NCI-H1417 (cell line): ENCODE measurements at places on chromosomes 13 and 19.

GRCh38 chr19:18655173-18655844 lies 18.5 kb downstream of the KLHL26 start:
- no peak for DNase-seq

DNA sequence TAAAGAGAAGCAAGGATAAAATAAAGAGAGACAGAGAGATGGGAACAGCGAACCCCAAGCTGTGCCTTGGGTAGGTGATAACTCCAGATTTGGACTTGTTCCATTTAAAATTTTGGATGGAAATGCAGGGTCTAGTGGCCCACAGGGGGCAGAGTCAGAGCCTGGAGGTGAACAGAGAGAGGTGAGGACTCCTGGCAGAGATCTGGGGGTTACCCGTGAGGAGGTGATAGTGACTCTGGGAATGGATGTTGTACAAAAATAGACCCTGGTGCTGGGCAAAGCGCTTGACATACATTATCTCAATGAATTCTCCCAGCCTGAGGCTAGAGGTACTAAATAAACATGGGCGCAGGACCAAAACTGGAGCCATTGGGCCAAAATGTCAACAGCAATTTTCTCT lies 14.3 kb upstream of the DHRS12 start:
- no peak for DNase-seq

DNA sequence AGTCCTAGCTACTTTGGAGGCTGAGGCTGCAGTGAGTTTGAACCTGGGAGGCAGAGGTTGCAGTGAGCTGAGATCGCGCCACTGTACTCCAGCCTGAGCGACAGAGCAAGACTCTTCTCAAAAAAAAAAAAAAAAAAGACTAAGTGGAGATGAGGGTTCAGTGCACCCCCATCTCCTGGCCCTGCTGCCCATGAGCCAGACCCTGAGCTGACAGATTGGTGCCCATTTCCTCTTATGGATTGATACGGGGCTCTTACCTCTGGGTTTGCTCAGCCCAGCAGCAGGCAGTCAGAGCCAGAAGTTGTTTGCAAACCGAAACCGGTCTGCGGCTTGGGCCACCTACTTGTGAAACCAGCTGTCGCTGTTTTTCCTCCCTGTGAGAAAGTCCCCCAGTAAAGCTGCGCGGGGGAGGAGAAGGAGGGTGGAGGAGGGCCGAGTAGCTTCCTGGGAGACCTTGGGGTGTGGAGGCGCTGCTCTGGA lies 36.9 kb downstream of the ARRDC2 start:
- DNase-seq = peak; percentile 40

- DNase-seq = no peak
These were observed 10.9 kb downstream of the SETDB2 start for GRCh38 chr13:49455007-49455398.

DNA sequence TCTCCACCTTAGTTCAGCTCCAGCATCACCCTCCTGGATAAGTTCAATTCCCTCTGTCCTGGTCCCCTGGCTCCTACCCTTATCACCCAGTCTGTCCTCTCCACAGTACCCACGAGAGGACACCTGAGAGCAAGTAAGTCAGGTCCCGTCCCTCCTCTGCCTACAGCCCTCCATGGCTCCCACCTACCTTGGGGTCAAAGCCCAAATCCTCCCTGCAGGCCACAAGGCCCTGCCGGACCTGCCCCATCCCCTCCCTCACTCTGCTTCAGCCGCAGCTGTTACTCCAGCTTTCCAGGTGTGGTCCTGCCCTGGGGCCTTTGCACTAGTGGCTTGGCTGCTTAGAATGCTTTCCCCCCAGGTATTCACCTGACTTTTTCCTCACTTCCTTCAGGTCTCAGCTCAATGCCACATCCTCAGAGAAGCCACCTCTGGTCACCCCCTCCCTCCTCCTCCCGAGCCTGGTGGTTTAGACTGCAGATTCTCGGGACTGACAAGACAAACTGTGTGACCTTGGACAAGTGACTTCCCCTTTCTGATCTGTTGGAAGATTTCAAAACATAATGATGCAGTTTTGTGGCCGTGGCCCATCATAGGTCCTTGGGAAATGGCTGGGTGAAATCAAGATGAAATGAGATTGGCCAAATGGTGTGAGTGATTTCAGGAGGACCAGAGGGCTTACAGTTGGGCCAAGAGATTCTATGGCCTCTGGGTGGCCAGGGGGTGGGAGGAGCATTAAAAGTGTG lies 3.6 kb downstream of the TUBB4A start:
- no peak for DNase-seq

- DNase-seq = no peak
These were observed 7.3 kb downstream of the ANGPTL4 start for GRCh38 chr19:8371011-8371804.

GRCh38 chr19:917323-918151 lies at the start of gene KISS1R:
Gene KISS1R, plus strand, starts transcription at chr19:917333. Its CDS starts 170 bp downstream, at chr19:917503.
- peak; percentile 84 for DNase-seq

DNA sequence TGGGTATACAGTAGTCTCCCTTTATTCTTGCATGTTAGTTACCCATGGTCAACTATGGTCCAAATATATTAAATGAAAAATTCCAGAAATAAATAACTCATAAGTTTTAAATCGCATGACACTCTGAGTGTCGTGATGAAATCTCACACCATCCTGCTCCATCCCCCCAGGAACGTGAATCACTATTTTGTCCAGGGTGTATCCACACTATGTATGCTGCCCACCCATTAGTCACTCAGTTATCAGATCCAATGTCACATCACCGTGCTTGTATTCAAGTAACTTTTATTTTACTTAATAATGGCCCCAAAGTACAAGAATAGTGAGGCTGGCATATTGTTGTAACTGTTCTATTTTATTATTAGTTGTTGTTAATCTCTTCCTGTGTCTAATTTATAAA lies 115.8 kb upstream of the SERP2 start:
- DNase-seq = no peak

DNA sequence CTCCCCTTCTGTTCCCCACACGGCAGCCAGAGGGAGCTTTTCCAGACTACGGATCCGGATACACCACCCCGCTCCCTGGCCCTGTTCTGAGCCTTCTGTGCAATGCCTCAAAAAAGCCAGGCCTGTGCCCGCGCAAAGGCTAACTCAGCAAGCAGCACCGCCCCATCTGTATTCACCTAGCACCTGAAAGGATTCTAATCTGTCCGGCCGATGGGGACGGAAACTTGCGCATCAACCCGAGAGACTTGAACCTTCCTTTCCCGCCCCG lies 589 bp downstream of the ZBTB45 start:
- DNase-seq = peak; percentile 57

DNA sequence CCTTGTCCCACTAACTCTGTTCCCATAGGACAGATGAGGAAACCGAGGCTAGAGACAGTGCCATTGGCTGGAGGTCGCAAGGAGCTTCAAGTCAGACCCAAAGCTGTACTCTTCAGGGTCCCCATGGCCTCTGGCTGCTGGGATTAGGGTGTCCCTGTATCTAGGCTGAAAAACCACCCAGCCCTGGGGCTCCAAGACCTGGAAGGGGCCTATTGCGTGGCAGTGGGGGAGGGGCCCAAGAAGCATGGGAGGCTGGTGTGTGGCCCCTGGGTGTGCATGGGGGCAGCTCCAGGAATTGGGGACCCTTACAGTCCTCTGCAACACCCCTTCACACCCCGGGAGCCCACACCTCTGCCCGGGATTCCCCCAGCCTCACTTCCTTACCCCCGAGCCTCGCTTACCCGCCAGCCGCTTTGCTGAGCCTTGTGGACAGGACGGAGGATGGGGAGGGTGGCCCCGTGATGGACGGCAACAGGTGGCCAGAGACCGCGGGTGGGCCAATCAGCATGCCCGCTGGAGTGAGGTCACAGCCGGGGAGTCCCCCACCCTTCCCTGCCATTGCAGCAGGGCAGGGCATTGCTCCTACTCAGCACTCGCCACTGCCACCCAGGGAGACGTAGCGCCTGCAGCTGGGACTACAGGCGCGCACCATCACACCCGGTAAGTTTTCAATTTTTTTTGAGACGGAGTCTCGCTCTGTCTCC lies at the start of gene JSRP1:
Gene JSRP1, minus strand, starts transcription at position 436 of the 704 bp plus-strand sequence. CDS start 1,103 bp downstream, outside the sequence.
- DNase-seq = peak; percentile 76

DNA sequence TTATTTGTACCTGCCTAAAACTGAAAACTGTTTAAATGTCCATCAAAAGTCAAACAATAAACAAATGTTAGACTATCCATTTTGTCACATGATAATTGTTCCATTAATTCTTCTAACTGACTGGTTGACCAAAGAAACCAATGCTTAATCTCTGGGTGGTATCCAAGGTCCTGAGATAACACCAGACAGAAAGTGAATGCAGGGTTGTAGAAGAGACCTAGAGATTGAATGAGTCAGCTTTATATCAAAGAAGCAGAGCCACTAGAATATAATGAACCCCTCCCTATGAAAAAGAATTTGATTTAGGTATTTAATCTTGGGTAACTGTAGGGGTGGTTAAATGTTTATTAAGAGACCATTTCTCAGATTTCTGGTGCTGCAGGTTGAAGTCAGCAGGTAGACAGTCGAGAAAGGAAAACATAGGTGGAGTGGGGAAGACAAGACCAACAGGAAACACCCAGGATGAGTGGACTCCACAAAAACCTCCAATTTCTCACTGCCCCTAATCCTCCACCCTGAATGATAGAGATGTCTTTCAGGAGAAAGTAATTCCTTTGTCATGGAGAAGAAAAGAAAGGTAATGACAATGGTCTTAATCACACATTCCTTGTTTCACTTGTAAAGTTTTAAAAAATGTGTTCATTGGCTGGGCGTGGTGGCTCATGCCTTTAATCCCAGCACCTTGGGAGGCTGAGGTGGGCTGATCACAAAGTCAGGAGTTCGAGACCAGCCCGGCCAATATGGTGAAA lies 536.4 kb downstream of the IRS2 start:
- DNase-seq = peak; percentile 38
